Activated CD8-positive, alpha-beta memory T cell treated with anti-CD3 and anti-CD28 coated beads for 1 hour (primary cell): ENCODE measurements at places on chromosomes 3 and 15.

DNA sequence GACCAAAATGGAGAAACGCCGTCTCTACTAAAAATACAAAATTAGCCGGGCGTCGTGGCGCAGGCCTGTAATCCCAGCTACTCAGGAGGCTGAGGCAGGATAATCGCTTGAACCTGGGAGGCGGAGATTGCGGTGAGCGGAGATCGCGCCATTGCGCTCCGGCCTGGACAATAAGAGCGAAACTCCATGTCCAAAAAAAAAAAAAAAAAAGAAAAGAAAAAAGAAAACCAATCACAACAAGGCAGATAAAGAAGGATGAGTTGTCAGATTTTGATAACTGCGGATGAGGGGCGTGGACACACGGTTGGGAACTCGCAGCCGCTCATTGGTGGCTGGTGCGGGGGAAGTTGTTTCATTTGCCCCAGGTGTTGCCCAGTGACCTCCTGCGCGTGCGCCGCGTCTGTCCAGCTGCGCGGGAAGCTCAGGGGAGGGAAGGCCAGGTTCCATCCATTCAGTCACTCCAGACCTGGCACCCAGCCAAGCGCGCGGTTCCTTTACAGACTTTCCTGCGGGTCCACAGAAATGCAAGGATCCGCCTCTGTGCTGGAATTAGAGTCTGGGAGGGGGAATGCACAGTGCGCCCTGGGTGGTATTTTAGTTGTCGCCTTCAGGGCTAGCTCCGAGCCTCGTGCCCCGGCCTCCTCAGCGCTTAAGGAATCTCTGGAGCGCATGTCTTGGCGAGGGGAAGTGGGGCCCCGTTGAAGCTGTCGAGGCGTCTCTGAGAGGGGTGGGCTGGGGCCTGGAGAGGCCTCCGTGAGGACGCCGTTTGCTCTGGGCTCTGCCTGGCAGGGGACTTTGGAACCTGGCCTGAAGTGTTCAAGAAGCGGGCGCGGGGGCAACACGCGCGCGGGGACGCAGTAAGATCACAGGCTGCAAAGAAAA, 708 bp upstream of the GCHFR start:
- no peak for DNase-seq

DNA sequence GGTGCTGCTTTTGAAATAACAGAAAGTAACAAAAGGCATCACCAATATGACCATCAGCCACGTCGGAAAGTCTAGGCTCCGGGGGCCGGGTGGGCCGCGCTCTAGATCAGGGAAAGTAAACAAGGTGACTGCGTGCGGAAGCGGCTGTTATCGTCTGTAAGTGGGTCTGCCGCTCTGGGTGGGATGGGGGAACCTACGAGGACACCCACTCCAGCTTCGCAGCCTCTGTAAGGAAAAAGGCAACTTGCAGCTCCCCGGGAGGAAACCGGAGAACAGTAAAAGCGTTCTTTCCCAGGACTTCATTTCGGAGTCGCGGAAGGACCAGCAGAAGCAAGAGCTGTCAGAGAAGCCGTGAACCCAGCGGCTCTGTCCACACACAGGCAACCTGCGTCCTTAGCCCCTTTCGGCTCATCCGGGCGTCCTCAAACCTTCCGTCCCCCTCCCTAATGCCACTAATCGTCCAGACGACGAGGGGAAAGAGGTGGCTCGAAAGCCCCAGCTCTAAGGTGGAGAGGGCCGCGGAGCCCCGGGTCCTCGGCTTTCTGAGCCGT, 461 bp downstream of the XRN1 start:
- peak; percentile 11 for DNase-seq

- DNase-seq, result no peak
Measured at GRCh38 chr3:60781935-60782334, 469.3 kb downstream of the FHIT start.

DNA sequence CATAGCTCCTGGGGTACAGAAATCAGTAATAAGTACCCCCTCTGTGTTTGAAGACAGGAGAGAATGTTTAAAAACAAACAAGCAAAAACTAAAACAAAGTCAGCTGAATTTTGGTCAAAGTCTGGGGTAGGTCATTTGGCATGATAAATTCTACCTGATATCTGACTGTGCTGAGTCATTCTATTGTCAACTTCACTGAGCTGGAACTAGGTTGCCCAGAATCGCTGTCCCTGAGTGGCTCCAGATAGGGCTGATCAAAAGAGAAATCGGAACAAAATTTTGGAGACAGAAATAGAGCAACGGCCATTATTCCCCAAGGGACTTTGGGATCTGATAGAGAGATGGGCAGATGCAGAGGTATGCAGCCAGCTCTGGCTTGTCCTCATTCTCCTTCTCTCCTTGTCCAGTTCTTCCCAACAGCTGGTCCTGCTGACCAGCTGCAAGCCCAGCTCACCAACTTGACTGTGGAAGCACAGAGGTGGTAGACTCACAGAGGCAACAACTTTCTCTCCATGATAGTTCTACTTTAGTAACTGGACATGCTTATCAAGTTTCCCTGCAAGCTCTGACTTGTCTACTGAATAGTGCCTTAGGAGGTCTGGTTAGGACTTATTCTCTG, 57.3 kb upstream of the MYRIP start:
- no peak for DNase-seq

- no peak for DNase-seq
Measured at GRCh38 chr3:98557324-98558010, 25.7 kb downstream of the GPR15 start.
